ENCODE measurements at places on chromosomes 2 and 18.

- no peak for DNase-seq
These were observed 107.1 kb downstream of the GLI2 start for GRCh38 chr2:120842456-120843439.

DNA sequence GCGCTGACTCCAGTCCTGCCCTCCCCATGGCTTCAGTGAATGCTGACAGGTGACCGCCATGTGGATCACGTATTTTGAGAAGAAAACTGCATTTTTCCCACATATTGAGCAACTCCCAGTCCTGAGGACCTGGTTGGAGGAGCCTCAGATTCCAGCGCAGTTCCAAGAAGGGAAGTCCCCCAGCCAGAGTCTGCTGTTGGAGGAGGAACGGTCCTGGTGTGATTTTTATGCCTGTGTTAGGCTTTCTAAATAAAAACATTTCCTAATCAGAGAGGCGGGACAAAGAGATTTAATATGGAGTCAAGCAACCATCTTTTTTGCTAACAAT lies 32.3 kb upstream of the COL6A3 start:
- no peak for DNase-seq

- DNase-seq, result no peak
These were observed 2.0 kb upstream of the MYO1B start for GRCh38 chr2:191243154-191243553.

- no peak for DNase-seq
These were observed 19.8 kb downstream of the GRHL1 start for GRCh38 chr2:9971105-9971818.

DNA sequence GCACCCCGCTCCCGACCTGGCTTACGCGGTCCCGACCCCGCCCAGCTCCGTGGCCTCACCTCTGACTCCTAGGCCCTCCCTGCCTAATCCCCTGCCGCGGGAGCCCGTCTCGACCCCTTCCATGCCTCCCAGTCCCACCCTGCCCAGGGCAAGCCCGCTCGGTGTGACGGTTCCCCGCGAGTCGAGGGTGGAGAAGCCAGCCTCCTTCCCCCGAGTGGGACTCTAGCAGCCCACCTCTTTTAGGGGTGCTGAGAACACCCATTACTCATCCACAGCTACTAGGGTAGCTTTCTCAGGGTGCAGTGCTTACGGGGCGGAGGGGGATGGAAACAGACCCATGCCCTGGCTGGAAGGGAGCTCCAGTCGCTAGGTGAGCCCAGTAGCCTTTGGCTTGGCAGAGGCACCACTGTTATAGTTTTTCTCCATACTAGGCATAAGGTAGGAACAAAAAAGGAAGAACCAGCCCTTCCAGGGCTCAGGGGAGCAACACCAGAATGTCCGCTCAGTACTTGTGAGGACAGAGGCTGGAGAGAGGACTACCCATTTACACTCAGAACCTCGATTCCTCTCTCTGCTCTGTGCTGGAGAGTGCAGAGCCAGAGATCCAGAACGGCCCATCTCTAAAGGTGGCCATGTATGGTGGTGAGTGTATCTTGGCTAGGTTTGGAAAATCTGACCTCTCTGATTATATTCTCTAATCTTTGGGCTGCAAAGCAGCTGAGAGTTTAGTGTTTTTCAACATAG lies 606 bp downstream of the AGBL5 start:
- peak; percentile 19 for DNase-seq

- DNase-seq, result no peak
These were observed 441.8 kb downstream of the CDH2 start for GRCh38 chr18:27735117-27735516.

- no peak for DNase-seq
These were observed 10.5 kb downstream of the FAM110C start for GRCh38 chr2:35852-36251.

- no peak for DNase-seq
These were observed 782.3 kb downstream of the LRP1B start for GRCh38 chr2:141348481-141348880.

DNA sequence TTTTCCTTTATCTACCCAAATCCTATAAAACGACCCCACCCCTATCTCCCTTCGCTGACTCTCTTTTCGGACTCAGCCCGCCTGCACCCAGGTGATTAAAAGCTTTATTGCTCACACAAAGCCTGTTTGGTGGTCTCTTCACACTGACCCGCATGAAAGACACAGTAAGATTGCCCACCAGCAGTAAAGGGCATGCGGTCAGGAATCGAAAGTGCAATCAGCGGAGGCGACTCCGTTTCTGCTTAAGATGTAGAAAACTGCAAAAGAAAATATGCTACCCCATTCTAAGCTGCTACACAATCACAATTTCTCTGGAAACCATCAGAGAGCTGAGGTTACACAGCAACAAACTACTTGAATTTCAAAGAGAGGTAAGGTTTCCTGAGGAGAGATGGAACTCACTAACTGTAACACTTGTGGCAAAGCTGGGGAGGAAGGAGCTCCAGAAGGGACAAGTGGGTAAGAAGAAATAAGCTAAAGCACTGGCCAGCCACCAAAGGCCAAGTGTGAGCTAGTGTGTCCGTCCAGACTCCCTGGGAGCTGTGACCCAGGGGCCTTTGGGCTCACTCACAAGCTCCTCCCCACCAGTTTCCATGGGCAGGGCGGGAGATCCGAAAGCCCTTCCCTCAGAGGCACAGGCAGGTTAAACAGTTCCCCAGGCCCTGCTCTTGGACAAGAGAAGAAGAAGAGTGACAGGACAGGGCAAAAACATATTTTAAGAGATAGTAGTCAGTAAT lies 72.8 kb upstream of the TGFA start:
- no peak for DNase-seq

- no peak for DNase-seq
These were observed 226.5 kb upstream of the RBMS1 start for GRCh38 chr2:160720098-160720497.

GRCh38 chr18:48723016-48723415 lies 184.2 kb downstream of the CTIF start:
- no peak for DNase-seq

DNA sequence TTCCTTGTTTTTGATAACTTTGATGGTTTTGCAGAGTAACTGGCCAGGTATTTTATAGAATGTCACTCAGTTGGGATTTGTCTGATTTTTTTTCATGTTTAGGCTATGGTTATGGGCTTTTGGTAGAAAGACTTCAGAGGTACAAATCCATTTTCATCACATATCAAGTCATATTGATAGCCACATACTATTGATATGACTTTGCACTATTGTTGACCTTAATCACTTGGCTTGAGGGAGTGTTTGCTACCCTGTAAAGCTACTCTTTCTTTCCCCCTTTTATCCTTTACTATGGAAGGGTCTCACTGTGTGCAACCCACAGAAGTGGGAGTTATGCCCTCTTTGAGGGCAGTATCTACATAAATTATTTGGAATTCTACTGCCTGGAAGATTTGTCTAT lies 109.8 kb downstream of the BABAM2 start:
- DNase-seq, result no peak

GRCh38 chr2:200263279-200263678 lies 43.2 kb upstream of the SPATS2L start:
- DNase-seq, result no peak

- no peak for DNase-seq
These were observed 161.6 kb upstream of the NCK2 start for GRCh38 chr2:105582952-105583660.

DNA sequence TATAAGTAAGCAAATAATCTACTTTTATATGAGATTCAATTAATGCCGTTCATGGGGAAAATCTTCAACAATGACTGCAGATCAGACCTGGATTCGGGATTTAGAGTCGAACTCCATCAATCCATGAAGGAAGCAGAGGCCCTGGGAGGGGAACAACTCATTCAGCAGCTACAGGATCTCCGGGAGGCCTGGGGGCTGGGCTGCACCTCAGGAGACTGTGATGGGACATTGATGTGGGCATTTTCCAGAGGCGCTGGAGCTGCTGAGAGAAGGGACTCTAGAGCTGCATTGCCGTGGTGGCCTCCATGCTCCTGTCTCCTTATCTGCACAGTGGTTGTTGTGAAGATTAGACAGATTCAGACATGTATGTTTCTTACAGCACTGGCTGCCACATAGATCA lies 76.9 kb downstream of the MYT1L start:
- DNase-seq, result no peak

DNA sequence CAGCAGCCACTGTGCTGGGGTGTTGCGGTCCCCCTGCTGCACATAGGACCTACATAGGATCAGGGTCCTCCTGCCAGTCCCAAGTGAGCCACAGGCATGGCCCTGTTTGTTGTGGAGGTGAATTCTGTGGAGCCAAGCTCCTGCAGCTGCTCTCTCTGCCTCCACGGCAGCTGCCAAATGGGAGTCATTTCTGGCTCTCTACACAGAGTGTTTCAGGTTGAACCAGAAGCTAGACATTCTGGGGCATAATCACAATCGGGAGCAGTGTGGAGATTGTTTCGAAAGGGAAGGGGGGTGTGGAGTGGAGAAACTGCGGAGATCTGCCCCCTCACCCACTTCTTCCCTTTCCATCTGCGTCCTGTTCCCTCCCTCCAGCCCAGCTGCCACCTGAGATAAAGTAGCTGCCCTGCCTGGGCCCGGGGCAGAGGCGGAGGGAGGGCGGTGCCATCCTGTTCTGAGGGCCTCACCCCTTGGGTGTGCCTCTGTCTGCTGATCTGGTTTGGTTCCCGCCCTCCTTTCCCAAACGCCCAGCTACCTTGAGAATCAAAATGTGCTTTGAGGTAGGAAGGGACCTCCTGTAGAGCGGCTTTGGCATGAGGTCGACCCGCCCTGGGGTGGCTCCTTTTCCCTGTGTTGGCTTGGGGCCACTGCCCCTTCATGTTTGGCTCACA lies 139.4 kb downstream of the WDSUB1 start:
- DNase-seq, result no peak

GRCh38 chr2:134782792-134783191 lies 55.6 kb upstream of the ACMSD start:
- no peak for DNase-seq

DNA sequence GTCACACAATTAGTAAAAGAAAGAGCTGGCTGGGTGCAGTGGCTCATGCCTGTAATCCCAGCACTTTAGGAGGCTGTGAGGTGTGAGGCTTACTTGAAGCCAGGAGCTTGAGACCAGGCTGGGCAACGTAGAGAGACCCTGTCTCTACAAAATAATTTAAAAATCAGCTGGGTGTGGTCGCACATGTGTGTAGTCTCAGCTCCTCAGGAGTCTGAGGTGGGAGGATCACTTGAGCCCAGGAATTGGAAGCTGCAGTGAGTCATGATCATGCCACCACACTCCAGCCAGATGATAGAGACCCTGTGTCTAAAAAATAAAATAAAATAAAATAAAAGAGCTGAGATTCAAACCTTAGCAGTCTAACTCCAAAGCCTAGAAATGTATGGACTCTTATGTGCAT lies 39.0 kb upstream of the NEDD4L start:
- no peak for DNase-seq

DNA sequence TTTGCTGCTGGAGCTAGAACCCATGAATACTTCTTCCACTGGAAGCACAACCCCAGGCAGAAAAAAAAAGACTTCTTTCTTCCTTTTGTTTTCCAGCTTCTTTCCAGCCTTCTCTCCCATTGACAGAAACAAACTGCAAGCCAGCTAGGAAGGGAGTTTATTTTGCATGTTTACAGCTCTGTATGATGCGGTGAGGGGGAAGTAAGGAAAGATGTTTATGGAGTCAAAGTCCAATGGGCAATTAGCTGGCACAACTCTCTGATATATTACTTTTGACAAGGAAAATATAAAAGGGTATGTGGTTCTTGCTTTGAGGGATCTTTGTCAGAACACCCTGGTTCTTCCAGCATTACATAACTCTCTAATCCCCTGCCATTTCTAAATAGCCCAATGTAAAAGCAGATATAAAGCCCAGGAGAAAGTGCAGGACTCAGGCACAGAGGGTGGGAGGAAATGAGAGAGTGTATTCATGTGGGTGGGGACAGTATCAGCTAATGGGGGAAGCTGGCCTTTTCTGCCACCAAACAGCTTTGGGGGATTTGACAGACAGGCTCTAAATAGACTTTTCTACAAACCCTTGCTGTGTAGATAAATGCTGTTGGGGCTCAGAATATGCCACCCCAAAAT lies 9.3 kb upstream of the NMS start:
- no peak for DNase-seq

DNA sequence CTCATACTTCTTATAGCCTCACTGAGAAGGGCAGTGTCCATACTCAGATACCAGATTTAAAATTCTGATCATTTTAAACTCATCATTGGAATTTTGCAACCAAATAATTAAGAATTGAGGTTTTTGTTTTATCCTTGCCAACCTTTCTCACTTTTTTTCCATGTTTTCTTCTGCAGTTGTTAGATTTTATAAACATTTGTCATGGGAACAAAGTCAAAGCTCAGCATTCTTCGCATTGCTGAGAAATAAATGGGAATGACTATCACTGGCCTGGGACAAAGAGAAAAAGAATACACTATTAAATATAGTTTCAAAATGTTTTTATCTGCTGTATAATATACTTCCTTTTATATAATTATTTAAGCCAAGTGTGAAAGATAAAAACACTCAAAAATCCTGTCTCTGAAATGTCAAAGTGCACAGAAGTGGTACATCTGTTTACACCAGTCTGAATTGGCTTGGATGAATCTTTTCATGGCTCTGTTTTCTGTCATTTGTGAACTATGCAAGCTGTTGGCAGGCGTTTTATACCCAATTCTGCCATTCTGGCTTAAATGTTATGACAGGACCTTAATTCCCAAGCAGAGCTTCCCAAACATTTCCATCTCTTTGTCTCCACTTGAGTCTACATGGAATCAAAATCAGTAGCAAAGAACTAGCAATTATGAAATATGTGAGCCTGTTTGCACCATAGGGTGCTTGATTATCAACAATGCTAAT lies 249.3 kb upstream of the SYT4 start:
- no peak for DNase-seq

DNA sequence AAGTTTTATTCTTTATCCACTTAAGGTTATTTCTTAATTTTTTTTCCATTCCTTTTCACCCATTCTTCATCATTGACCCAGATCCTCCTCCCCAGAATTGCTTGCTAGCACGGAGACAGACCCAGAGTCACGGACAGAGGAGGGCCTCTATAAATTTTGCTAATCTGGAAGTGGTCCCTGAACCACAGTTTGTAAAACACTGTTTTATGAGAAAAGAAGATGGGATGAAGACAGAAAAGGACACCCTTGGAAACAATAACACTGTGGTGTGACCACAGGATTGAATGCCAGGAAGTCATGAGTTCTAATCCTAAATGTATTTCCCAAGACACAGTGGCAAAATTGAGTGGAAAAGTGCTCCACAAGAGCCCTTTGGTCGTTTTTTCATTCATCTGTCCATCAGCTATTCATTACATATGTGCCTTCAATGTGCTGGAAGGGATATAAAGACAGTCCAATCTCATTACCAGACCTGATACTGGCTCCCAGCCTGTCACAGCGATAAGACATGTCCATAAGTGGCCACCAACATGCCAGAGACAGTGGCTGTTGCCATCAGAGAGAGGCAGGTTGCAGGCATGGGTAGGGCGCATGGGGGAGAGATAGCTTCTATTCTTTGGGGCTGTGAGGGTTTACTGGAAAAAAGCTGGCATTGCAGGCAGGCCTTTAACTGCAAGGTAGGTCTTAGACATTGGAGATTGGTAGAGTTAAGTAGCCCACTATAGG lies 175.2 kb upstream of the ALPP start:
- DNase-seq, result no peak
